ENCODE measurements at places on chromosomes 3 and 15.
A peak's percentile ranks its signal among the peaks of the same experiment; 100 is the strongest.

DNA sequence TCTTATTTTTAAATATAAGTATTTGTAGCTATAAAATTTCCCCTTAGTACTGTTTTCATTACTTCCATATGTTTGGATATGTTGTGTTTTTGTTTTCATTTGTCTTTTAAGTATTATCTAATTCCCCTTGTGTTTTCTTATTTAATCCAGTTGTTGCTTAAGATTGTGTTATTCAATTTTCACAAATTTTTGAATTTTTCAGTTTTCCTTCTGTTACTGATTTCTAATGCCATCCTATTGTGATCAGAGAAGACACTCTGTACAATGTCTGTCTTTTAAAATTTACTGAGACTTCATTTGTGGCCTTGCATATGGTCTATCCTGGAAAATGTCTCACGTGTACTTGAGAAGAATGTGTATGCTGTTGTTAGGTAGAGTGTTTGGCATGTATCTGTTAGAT, 795.6 kb upstream of the CFAP20DC start:
- DNase-seq, result no peak

- DNase-seq, result no peak
These were observed 63.6 kb downstream of the MINAR1 start for GRCh38 chr15:79495775-79496174.

DNA sequence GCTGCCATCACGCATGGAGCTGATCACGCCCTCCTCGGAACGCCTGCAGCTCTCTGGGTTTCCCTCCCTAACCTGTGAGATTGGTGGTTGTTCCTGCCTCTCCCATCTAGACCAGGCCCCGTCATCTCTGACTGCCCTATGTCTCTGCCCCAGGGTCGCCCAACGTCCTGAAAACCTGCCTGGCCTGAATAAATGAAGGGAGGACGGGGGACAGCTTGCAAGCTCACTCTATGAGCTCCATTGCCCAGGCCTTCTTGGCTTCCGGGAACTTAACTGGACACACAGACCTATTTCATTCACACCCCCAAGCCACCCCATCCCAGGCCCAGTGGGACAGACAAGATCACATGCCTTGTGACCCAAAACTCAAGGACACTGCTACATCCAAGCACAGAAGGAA, 274.2 kb downstream of the XXYLT1 start:
- no peak for DNase-seq

DNA sequence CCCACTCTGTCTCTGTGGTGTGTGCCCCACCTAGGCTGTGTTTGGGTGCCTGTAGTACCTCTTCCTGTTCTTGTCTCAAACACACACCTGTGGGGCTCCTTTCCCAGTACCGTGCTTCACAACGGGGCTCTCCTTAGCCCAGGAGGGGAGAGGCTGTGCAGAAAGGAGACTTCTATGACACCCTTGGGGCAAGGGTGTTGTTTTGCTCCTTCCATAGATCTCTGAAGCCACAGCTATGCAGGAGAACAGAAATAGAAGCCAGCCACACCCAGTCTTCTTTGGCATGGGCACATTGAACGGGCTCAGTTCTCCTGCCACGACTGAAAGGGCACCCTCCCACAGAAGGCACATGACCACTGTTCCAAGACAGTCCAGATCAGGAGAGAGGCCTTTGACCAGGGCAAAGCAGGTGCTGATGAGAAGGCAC, 74.3 kb downstream of the LIPC start:
- no peak for DNase-seq

DNA sequence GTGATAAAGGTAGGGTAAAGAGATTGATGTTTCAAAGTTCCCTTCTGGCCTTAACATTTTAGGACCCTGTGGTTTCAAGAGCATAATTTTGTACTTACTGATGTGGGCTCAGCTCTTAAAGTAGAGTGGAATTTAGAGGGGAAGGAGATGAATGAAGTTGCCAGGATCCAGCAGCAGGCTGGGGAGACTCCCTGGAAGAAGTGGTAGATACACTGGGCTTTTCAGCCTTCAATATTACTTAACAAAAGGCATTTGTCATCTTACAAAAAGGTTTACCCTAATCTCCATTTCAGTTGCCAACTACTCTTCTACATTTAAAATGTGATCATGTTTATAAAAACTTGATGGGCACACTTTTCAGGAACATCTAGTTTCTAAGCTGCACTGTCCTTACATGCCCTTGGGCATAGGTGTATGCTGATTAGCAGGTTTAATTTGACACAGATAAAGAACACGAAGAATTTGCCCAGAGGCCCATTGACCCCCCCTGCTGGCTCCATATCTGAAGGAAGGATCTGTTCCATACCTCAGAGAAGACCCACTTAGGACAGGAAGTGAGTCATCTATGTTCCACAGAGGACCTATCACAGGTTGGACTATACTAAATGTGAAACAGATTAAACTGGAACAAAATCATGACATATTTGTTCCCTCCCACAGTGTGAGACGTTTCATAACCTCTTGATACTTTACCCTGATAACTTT, 93.0 kb upstream of the LPP start:
- DNase-seq, result peak; percentile 76

DNA sequence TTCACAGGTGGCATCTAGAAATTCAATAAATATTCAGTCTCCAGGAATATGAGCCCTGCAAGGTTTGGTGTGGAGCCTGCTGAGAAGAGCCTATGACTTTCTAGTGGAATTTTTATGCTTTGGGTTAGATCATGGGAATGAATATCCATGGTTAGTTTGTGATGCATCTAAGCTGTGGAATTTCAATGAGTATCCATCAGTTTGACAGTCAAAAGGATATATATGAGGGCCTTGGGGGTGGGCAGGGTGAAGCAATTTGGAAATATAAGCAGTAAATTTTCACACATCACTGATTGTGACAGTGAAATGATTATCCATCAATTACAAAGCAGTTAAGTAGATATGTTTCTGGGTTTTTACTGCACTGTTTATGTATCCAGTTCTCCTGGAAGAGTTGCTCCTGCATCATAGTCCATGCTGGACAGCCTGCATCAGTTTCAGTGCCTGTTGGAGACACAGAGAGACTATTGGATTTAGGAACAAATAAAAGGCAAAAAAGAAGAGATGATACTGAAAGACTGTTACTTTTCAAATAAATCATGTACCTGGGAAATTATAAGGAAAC, 530.8 kb downstream of the MFSD1 start:
- no peak for DNase-seq

DNA sequence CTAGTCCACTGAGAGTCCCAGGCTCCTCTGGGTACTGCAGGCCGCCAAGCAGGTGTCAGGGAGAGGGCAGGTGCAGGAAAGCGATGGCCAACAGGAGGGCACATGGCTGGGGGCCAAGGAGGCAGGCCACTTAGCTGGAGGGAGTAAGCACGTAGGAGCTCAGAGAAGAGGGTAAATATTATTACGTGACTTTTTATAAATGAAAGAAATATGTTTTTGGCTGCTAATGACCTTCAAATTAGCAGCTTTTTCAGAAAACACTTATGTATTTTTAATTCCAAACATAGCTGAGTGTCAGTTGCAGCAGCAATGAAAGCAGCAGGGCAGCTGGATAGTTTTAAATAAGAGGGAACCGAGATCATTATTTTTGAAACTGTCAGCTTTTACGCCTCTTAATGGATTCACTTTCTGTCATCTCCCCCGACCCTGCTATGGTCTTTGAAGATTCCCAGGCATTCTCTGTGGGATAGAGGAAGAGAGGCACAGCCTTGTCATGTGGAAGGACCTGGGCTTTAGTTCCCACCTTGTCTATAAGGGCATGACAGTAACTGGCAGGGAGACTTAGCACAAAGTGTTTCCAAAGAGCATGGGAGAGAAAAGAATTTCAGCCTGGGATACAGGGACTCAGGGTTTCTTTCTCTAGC, 477.1 kb downstream of the EPHB1 start:
- no peak for DNase-seq

GRCh38 chr3:20682573-20682972, 496.6 kb upstream of the SGO1 start:
- DNase-seq, result no peak

DNA sequence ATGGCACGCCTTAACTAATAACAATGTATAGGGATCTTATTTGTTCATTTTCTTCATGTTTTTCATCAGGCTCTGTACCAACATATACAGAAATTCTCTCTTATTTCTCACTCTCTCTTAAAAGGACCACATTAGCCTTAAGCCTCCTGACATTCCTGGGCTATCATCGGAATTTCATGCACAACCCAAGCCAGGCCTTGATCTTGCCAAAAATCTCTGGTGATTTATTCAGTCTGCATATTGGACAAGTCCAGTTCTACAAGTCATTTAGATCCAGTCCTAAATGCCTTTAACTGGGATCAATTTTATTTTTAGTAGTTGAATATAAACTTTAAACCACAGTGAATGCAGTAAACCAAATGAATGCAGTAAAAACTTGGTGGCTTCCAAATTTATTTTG, 385.4 kb downstream of the MECOM start:
- DNase-seq, result no peak

GRCh38 chr3:16538507-16538906, 25.0 kb upstream of the RFTN1 start:
- no peak for DNase-seq

GRCh38 chr3:187000711-187001151, 70.4 kb downstream of the ST6GAL1 start:
- DNase-seq, result peak; percentile 54

- DNase-seq, result peak; percentile 24
These were observed 8.6 kb upstream of the CTNNB1 start for GRCh38 chr3:41190509-41191284.

GRCh38 chr15:63277038-63277892, at the start of gene APH1B:
TSS of gene APH1B (plus strand) at chr15:63277605. CDS start at chr15:63277624, 19 bp downstream.
- DNase-seq, result peak; percentile 80

GRCh38 chr3:169171739-169172138, 491.8 kb downstream of the MECOM start:
- DNase-seq, result no peak

DNA sequence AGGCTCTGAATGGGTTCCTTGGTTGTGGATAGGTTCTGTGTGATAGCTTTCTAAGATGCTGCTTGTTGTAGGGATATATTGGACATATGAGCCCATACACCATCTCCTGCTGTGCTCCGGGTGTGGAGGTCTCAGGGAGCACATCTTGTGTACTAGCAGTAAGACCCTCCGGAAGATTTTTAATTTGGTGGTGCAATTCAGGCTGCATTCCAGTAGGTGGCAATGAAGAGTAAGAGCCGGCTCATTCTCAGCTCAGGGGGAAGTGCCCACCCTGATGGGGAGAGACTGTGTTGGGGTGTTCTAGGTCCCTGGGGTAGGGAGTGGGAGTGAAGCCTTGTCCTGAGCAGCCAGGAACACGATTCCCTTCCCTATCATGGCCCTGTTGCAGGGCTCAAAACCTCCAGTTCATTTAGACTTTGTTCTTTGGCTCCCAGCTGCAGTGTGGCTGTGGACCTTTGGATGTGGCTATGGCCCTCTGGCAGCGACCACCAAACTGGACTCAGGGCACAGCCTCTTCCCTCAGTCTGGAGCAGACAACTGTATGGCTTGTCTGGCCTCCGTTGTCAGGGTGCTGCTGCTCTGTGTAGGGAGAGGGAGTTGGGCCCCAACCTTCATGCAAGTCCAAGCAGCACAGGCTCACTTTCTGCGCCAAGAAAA, 104.7 kb downstream of the UNC13C start:
- peak; percentile 20 for DNase-seq

DNA sequence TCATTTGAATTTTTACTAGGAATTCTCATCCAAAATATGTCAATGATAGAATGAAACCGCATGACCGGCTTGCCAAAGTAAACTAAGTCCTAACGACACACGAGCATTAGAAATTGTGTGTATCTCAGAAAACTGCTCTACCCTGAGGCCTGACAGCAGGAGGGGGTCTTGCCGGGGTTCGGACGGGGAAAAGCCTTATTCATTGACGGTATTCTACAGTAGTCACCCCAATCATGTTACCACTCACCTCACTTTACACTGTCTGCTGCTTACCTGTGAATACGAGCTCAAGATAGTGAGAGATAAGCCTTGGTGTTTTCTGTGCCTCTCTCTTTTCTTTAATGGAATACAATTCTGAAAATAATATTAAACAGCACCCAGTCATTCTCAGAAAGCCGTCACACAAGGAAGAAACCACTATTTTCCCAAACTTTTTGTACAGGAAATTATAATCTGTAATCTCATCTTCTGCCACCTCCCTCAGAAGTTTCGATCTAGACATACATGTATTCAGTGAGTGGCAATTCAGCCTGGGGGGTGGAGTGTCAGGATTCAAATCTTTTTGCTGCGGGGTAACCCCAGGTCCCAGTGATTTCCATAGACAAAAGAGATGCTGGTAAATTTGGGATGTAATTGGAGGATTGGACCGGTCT, 492 bp upstream of the FAM43A start:
- no peak for DNase-seq

GRCh38 chr15:91942720-91943394, 89.3 kb downstream of the SLCO3A1 start:
- peak; percentile 63 for DNase-seq

- DNase-seq, result no peak
These were observed 533.2 kb downstream of the GRM7 start for GRCh38 chr3:7393944-7394605.

GRCh38 chr15:89669941-89670340, 9.2 kb downstream of the PLIN1 start:
- no peak for DNase-seq

DNA sequence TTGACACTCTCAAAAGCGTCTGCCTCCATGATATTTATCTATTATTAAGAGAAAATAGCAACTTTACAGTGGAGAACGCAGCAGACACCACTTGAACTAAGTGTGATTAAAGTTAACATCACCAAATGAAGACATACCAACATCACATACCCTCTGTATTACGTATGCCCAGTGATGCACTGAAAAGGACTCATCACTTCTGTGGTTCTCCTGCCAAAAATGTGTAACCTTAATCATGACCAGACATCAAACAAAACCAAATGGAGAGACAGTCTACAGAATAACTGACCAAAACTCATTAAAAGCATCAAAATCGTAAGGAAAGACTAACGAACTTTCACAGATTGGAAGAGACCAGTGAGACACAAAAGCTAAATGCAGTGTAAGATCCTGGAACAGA, 103.2 kb downstream of the PPP2R3A start:
- DNase-seq, result no peak

DNA sequence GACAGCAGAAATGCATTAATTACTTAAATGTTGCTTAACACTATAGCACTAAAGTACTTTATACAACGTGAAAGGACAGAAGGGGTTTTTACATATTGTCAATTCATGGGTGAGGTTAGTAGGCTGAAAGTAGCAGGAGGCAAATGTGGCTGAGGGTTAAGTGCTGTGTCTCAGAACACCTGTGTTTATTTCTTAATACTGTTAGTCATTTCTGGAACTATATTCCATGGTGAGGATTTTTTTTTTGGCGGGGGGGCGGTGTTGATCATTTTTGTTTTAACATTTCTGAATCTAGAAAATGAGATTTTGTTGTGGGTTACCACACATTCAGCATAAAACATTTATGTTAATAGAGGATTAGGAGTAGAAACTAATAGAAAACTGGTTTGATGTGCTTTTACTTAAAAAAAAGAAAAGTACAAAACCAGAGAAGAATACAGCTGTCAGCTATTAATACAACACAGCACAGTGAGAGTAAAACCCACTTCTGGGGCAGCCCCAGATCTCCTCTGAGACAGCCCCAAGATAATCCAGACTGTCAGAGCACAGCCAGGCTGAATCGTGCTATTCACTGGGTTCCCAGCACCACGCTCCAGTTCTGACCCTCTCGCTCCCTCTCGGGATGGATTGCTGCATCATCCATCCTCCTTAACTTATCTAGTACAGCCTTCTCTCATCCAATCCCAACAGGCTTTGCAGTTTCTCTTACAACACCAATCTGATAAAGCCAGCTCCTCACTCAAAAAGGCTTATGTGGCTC, 307.7 kb downstream of the TUSC7 start:
- DNase-seq, result no peak

- DNase-seq, result no peak
These were observed 25.3 kb upstream of the VPS33B start for GRCh38 chr15:91047545-91048199.

- no peak for DNase-seq
These were observed 90.1 kb downstream of the NEK10 start for GRCh38 chr3:27279123-27279522.
